ENCODE measurements at places on chromosomes 13 and 19. TPM values are rescaled to one million over a fixed set of nuclear protein-coding genes. Genes with fewer than 3 reads are reported as not detected.

Gene LYPD3
- polyA plus RNA-seq, result 1.4 TPM

Gene CDX2
- polyA plus RNA-seq, result not detected

GRCh38 chr13:106139377-106139776 lies 396.1 kb downstream of the EFNB2 start:
- DNase-seq, result no peak

DNA sequence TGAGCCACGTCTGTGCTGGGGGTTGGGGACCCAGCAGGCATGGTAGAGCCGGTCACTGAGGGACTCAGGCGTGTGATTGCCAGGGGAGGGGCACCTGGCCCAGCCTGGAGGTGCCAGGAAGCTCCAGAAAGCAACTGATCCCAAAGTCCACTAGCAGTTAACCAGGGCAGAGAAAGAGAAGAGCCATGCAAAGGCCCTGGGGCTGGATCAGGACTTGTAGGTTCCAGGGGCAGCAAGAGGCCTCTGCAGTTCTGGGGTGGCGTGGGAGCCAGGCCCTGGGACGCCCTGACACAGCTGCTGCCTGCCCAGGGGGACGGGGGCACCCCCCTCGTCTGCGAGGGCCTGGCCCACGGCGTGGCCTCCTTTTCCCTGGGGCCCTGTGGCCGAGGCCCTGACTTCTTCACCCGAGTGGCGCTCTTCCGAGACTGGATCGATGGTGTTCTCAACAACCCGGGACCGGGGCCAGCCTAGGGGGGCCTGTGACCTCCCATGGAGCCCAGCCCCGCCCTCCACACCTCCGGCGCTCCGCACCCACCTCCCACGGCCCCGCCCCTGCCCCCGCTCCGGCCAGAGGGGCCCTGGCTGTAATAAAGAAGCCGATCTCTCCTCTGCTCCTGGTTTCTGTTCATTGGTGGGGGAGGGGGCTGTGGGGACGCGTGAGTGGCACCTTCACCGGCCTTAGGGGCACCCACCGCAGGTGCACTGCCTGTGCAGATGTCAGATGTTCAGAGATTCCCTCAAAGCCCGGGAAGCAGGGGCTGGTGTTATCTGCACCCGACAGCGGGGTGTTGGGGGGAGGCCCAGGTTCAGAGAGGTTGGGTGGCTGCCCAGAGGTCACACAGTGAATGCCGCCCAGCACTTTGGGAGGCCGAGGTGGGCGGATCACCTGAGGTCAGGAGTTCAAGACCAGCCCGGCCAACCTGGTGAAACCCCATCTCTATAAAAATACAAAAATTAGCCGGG lies 4.1 kb downstream of the AZU1 start:
- no peak for DNase-seq
